CD4-positive, alpha-beta T cell treated with Interleukin-17A for 1 hour (primary cell): ENCODE measurements at places on chromosomes 4 and X.

- DNase-seq: no peak
Observed at GRCh38 chr4:52016981-52017380, 3.2 kb downstream of the LRRC66 start.

GRCh38 chrX:21905953-21906352 lies 34.6 kb upstream of the SMS start:
- DNase-seq: no peak

- no peak for DNase-seq
Observed at GRCh38 chr4:54224996-54225597, 4.0 kb upstream of the PDGFRA start.

GRCh38 chrX:41664375-41664901 lies 24.3 kb upstream of the GPR34 start:
- no peak for DNase-seq

DNA sequence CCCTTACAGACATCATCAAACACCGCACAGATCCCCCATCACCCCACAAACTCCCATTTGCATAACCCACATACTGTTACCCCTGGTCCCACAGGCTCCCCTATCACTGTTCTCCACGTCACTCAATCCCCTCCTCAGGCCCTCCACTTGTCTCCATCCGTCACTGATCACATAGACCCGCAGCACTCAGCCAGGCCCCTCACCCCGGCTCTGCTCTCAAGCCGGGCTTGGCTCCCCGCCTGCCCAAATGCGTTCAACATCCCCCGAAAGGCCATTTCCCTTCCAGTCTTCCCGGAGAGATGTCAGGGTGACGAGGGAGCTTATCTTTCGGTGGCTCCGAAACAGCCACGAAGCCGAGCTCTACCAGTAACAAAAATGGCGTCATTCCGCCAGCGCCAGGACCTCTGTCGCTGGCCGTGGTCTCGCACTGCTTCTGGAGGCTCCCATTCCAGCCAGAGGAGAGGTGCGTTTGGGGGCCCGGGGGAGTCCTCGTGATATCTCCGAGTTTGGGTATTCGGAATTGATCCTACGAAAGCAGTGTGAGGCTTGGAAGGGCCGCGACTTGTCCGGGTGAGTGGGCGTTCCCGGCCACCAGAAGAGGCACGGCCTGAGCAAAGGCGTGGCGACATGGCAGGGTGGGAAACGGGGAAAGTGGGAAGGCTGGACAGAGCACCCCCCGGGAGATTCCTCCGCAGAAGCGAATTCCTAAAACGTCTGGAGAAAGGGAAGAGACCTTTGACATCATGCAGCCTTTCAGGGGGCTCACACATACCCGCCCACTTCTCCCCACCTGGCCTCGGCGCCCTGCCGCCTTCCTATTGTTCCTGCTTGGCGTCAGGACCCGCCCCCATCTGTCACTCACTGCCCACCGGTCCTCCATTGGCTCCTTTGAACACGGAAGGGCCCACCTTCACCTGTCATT lies at the start of gene ZNF630:
Gene ZNF630 (minus strand): TSS at position 577 of the 922 bp plus-strand sequence. CDS start 4,754 bp downstream, outside the sequence.
- peak; percentile 74 for DNase-seq

GRCh38 chr4:144778364-144778763 lies 132.4 kb downstream of the HHIP start:
- no peak for DNase-seq

GRCh38 chr4:70743731-70744130 lies 22.0 kb downstream of the RUFY3 start:
- no peak for DNase-seq

DNA sequence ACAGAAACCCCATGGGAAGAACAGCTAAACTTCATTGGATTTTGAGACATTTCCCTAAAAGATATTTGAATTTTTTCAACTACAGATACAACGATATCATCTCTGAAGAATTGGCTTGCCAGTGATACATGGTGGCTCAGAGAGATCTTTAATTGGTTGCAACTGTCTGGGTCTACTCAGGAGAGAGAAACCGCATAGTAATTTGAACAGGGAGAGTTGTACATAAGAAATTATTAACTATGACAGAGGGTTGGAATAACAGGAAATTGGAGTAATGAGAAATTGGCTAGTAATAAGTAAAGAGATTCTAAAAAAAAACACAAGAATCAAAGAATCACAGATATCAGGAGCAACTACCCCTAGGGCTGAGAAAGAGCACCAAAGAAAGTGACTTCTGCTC lies 118.4 kb downstream of the KLHL13 start:
- no peak for DNase-seq

DNA sequence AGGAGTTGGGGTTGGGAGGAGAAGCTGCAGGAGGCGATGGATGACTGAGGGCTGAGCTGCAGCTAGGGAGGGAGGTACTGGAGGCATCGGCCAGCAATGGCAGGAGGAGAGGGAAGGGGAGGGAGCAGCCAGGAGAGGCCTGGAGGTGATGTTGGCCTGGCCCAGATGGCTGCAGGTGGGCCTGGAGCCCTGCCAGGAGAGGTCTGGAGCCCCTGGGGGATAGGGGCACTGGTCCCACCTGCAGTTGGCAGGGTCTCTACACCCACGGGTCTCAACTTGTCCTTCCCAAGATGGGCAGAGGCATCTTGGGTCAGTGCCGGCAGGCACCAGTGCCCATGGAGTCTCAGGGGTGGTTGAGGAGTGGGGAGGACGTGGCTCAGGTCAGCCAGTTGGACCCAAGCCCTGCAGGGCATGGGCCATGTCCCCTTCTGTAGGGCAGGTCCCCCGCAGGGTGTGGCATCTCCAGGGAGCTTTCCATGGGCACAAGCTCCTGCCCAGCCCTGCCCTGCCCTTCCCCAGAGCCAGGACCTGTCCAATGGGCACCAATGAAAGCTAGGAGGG lies 2.7 kb upstream of the MXD4 start:
- DNase-seq: no peak

GRCh38 chr4:79237851-79238250 lies 88.0 kb downstream of the NAA11 start:
- no peak for DNase-seq
